ENCODE measurements at places on chromosomes 2 and 18.

DNA sequence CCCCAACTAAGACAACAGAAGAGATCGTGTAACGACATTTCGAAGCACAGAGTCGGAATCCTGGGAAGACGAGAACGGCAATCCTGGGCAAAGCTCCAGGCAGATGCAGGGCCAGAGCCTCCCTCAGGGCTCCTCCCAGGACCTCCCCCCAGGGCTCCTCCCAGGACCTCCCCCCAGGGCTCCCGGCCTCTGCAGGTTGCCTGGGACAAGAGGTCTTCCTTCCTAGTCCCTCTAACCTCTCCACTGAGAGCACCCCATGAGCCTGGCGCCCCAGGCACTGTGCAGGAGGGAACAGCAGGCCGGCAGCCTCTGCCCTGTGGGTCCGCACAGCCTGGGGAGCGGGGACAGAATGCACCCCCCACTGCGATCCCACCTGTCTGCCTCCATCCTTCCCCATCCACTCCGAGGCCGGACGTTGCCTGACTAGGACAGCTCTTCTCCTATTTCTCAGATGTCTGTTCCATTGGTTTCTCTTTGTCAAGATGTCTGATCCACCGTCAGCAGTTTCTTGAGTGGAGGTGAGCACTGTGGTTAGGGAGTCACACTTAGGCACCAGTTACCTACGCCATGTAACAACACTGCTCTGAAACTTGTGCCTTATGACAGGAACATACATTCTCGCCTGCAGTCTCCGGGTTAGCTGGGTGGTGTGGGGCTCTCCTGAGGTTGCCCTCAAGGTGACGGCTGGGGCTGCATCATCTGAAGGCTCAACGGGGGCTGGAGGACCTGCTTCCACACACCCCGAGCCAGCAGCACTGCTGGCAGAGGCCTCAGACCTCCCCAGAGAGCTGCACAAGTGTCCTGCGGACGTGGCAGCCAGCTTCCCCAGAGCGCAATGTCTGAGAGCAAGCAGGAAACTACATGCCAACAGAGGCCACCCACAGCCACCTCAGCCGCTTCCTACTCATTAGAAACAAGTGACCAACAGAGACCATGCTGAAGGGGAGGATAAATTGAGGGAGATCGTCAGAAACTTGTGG, 28.9 kb downstream of the ADI1 start:
- no peak for DNase-seq

DNA sequence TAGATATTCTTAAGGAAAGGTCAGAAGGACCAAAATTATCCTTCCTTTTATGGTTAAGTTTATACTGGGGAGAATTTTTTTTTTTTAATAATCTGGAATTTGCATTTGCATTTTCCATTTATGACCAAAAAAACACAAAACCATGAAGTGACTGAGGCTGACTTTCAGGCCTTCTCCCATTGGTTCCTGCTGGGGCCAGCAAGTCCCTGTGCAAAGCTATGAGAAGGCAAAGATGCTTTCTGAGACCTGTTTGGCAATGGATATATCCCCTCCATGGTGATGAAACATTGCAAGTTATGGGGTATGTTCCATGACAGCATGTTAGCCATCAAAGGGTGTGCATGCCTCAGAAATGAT, 60.8 kb downstream of the KIAA2012 start:
- DNase-seq = no peak

DNA sequence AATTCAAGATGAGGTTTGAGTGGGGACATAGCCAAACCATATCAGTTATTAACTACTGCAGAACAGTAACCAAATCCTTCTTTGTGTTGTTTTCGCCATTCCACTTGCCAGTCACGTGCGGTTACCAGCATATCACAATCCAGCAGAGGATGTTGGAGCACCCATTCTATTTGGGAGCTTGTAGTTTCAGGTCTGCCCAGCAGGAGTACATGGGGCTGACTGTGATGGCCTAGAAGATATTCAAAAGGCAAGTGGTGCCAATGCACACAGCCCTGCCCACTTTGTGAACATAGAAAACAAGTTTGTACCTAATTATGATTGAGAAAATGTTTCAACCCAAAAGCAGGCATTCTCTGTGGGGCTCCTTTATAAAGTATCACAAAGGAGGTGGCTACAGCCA, 57.0 kb downstream of the ZNF519 start:
- DNase-seq = no peak

- DNase-seq = no peak
Measured at GRCh38 chr2:42246562-42246961, 77.4 kb downstream of the EML4 start.

DNA sequence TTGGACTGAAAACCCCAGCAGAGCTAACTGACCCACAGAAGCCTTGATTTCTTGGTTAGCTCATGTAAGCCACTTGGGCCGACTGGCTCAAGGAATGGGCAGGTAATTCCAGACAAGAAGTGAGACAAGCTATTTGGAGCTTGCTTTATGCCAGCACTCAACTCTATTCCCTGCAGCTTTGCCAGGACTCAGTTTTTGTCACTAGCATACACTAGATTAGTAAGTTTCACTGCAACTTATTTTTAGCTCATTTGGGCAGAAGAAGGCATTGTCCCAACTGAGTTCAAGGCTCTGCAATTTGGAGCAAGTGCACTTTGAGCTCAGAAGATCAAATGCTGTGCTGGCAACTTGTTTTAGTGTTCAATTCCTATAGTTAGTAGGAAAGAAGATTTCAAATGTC, 116.1 kb downstream of the SLC4A3 start:
- DNase-seq = no peak

GRCh38 chr2:158724803-158725381, 70.2 kb upstream of the DAPL1 start:
- DNase-seq = no peak

Data from effector memory CD8-positive, alpha-beta T cell (primary cell).